ENCODE measurements at places on chromosomes 4 and X. TPM values are rescaled to one million over a fixed set of nuclear protein-coding genes. Genes with fewer than 3 reads are reported as not detected.

DNA sequence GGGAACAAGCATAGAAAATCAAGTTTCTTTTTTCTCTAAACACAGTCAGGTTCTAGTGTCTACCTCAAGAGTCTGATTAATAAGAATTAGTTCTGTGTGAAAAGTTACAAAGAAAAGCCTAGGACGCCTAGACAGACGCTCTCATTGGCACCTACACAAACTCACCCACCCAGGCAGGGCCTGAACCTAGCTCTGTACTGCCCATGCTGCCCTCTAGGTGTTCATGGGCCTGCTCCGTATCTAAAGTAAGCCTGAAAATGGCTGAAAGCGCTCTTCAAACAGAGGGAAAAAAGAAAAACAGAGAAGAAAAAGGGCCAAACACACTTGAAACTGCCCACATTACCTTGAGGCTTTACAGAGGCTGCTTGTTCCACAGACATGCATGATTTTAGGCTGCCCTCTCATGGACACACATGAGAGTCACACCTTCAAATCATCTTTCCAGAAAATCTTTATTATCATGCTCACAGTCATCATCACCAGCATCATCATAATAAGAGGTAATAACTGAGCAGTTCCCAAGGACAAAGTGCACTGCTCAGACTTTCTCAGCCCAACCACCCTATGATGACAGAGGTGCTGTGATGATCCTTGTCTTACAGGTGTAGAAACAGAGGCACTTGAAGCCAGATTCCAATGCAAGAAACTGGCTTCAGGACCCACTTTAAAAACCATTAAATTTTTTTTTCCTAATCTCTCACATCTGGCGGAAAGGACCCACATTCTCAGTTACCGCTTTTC, 49.6 kb downstream of the MAP7D2 start:
- no peak for DNase-seq

GRCh38 chr4:64777286-64777685, 368.0 kb upstream of the TECRL start:
- no peak for DNase-seq

GRCh38 chr4:153763404-153763803, 3.6 kb upstream of the RNF175 start:
- no peak for DNase-seq

Gene MFAP3L
- 2.5 TPM for total RNA-seq

Gene KCNIP4
- 11.3 TPM for total RNA-seq

Gene HMGB3
- total RNA-seq: 9.8 TPM

Data from mucosa of descending colon (tissue), 3 donors.